Small intestine (tissue), 16 donors: ENCODE measurements at places on chromosomes 2 and 18.
A peak's percentile ranks its signal among the peaks of the same experiment; 100 is the strongest.

- H3K4me1 ChIP-seq, result no peaks in the 10 kb centered on the region
- H3K27me3 ChIP-seq, result no peaks in the 10 kb centered on the region
- no peak overlapping the region for H3K4me3 ChIP-seq
- no peaks in the 10 kb centered on the region for H3K36me3 ChIP-seq
- DNase-seq, result no peak
- no peak overlapping the region for H3K27ac ChIP-seq
These were observed 157.5 kb upstream of the FHL2 start for GRCh38 chr2:105556366-105556765.

DNA sequence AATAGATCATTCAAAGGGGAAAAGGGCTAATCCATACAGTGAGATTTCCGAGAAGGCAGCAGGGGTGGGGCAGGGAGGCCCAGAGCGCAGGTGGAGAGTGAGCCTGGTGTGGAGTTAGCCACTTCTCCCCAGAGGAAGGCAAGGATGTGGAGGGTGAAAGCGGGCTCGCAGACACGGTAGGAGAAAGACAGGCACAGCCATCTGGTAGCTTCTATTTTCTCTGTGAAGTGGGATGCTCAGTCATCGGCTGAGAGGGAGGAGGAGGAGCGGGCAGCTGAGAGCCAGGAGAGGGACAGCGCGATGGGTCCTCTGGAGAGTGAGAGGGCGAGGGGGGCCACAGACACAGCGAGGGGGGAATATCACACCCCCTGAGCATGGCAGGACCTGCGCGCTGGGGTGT lies 153.3 kb upstream of the NDUFV2 start:
- H3K27me3 ChIP-seq, result no peaks in the 10 kb centered on the region
- H3K36me3 ChIP-seq, result no peaks in the 10 kb centered on the region
- H3K27ac ChIP-seq, result no peak overlapping the region

DNA sequence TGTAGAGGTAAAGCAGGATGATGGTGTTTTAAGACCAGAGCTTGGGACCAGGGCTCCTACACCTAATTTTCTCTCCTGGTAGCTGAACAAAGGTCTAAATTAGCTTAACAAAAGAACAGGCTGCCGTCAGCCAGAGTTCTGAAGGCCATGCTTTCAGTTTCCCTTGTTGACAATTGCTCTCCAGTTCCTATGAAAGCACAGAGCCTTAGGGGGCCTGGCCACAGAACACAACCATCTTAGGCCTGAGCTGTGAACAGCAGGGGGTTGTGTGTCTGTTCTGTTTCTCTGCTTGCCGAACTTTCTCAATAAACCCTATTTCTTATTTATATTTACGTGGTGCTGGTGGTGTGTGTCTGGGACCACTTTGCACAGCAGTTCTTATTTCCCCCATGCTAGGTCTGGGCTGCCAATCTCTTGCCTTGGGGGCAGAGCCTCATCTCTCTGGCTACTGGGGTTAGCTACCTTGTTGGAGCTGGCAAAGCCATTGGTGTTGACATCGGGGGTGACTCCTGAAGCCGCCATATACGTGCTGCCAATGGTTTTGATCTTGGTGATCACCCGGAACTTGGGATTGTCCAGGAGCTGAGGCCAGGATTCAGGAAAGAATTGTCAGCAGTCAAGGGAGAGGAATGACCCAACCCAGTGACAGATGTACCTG lies 29.0 kb downstream of the CENPO start:
- no peak overlapping the region for H3K27ac ChIP-seq
- H3K36me3 ChIP-seq, result peaks cover 2% of the 10 kb centered on the region
- no peak overlapping the region for H3K4me3 ChIP-seq
- H3K4me1 ChIP-seq, result peaks cover 2% of the 10 kb centered on the region

DNA sequence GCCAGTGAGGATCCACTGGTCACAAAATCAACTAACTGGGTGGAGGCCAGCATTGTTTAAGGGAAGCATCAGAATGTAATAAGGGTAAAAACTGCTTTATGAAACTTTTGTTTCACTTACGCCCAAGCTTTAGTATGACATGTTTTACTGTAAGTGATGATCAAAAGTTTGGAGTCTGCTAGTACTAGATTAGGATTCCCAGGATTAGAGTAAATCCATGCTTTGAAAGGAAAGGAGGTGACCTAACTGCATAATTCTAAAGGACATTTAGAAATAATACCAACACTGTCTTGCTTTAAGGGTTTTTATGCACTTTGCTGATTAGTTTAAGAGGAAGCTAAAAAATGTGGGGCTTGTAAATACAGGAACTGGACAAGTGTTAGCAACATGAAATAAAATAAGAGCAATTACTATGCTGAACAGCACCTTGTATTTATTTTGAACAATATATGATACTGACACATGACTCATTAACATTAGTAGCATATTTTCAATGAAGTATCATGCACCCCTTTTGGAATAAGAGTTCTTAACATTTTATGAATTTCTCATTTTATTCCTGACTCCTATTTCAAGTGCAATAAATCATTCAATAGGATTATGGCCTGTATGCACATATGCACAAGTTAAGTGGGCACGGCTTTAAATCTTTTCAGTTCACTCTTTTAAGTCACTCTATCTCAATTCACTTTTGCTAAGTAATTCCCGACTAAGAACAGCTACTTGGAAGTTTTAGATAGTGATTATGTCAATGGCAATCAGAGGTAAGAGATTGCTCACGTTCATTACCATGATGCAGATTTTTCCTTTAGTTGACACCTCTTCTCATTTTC lies 62.5 kb downstream of the STK39 start:
- no peak for DNase-seq
- H3K36me3 ChIP-seq, result no peaks in the 10 kb centered on the region
- peak overlapping the region; percentile 26 for H3K27ac ChIP-seq
- peaks cover 14% of the 10 kb centered on the region for H3K4me1 ChIP-seq

GRCh38 chr2:190188289-190188688 lies 125.8 kb upstream of the MSTN start:
- no peak overlapping the region for H3K27ac ChIP-seq
- no peak overlapping the region for H3K4me3 ChIP-seq
- H3K4me1 ChIP-seq, result peaks cover 3% of the 10 kb centered on the region
- peak; percentile 15 for DNase-seq
- H3K36me3 ChIP-seq, result peaks cover 9% of the 10 kb centered on the region
- no peaks in the 10 kb centered on the region for H3K27me3 ChIP-seq
